ENCODE measurements at places on chromosomes 4 and X.

DNA sequence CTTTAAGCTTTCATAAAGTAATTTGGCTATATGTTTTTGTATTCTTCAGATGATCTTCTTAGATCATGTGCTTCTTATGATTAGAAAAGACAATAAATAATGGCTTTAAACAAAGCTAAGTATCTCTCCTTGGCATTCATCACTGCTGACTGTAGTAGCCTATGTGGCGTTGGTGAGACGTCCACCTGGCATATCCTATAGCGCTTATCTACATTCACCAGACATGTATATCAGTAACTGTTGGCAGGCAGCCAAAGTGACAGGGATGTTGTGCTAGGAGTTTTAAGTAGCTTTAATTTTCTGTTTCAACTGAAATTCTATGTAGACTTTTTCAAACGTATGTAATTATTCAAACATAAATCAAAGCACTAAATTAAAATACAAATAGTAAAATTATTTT, 276.4 kb downstream of the IL15 start:
- DNase-seq: peak; percentile 24

DNA sequence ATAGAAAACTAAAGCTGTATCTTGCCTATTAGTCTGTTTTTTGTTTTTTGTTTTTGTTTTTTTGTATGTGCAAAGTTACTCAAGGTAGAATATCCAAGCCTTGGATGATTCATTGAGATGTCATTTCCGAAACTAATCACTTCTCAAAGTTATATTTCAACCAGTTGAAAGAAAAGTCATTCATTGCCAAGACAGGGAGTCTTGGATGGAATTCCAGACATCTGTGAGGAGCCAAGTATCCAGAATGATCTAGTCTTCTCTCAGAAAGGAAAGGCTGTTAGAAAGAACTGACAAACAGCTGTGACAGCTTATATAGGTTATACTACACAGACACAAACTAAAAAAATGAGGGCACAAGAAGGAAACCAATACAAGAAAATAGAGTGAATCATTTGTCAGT, 141.1 kb upstream of the NDST3 start:
- no peak for DNase-seq

GRCh38 chr4:114085611-114086345, 106.3 kb upstream of the ARSJ start:
- DNase-seq: no peak

DNA sequence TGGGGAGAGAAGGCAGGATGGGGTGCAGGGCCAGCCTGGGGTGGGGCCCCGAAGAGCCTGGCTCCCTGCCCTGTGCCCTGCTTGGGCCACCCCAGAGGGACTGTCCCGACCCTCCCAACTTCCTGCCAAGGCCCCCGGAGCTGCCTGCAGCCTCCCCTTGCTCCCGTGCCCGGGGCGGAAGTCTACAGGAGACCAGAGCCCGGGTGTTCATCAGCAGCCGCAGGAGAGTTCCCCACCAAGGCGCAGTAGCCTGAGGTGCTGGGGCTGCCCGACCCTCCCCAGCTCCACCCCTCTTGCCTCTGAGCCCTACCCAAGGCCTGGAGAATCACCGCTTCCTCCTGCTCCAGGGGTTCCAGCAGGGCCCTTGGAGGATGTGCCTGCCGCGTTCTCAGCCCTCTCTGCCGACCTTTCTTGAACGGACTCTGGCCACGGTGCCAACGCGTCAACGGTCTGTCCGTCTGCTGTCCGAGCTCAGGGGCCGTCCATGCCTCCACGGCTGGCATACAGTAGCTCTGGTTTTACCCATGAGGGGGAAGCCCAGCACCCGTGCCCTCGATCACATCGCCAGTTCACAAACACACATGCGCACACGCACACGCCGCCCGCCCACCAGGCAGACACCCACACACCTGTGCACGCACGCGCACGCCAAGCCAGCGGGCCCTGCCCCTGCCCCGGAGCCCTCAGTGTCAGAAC, 36.0 kb upstream of the SPON2 start:
- DNase-seq: no peak

- DNase-seq: no peak
Measured at GRCh38 chr4:154292589-154292988, 199.0 kb downstream of the DCHS2 start.
